SJCRH30 (cell line): ENCODE measurements at places on chromosomes 11 and 22. TPM values are rescaled to one million over a fixed set of nuclear protein-coding genes. Genes with fewer than 3 reads are reported as not detected.

CEND1 gene
- 1.5 TPM in 2 replicates for total RNA-seq

RASGRP2 gene
- 0.42 and 0.46 TPM in 2 replicates for total RNA-seq

TNNT3 gene
- total RNA-seq = 2.2 and 2.3 TPM in 2 replicates

ISX gene
- not detected in 2 replicates for total RNA-seq

CYP2R1 gene
- 12.1 and 17.5 TPM in 2 replicates for total RNA-seq

CD248 gene
- 0.30 and 0.45 TPM in 2 replicates for total RNA-seq

B4GALNT4 gene
- 0.08 TPM in 1 of 2 replicates, not detected in the other for total RNA-seq

OTOG gene
- total RNA-seq = 3.3 and 5.9 TPM in 2 replicates

HBB gene
- not detected in 2 replicates for total RNA-seq

FAM111A gene
- total RNA-seq = 19.8 and 25.5 TPM in 2 replicates

PPP1R14B gene
- 556 and 639 TPM in 2 replicates for total RNA-seq

OR52E5 gene
- total RNA-seq = not detected in 2 replicates

MAPK8IP2 gene
- 0.48 and 0.99 TPM in 2 replicates for total RNA-seq

DNA sequence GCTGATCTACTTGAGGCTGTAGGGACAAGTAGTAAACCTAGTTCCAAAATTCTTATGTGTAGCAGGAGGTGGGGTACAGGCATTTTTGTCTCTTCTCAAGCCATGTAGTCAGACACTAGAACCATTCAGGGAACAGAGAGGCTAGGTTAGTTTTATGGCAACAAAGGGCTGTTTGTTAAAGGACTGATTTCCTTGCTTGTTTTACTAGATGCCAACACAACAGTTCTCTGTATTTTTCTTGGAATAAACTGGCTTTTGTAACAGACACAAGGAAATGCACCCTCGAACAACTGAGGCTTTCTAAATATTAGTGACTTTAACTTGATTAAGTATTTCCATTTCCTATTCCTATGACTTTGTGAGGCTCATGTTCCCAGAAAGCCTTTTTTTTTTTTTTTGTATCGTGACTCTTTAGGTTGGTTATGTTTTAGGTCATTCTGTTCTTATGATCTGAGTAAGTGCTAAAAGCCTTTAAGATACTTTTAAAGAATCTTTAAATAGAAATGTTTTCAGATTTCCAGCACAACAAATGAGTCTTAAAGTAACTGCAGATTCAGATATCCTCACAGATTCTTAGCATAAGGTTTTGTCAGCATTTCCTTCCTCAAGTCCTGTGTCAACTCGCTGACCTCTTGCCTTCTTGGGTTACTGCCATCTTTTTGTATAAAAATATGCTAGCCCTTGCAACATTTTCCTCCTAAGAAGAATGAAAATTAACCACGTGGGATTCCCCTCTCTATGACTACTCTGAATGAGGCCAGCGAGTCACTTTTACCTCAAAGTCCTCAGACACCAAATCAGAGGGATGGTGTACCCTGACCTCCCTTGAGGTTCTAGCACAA lies 92.5 kb downstream of the CCDC83 start:
- DNase-seq = no peak

DNA sequence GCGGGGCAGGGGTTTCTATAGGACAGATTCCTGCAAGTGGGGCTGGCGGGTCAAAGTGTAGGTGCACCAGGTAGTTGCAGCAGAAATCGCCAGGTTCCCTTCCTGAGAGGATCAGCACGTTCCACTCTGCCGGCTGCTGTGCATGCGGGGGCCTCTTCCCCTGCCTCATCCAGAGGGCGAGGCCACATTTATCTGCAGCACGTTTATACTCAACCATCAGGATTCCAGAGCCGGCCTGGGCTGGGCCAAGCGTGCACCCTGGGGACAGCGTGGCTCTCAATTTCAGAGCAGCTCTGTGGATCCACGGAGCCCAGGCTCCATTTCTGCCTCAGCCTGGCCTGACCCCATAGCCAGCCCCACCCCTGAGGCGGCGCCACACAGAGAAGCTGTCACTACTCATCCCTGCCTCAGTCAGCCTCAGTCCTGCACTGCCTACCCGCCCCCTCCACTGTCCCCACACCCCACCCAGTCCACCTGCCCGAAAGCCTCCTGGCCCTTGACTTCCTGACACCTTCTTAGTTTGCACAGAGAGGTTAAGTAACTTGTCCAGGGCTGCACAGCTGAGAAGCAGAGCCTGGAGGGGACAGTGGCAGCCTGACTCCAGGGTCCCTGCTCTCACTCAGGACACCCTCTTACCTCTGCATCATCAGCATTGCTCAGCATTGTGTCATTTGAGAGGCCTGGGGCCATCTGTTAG lies 45.9 kb upstream of the RTL6 start:
- DNase-seq = no peak

DNA sequence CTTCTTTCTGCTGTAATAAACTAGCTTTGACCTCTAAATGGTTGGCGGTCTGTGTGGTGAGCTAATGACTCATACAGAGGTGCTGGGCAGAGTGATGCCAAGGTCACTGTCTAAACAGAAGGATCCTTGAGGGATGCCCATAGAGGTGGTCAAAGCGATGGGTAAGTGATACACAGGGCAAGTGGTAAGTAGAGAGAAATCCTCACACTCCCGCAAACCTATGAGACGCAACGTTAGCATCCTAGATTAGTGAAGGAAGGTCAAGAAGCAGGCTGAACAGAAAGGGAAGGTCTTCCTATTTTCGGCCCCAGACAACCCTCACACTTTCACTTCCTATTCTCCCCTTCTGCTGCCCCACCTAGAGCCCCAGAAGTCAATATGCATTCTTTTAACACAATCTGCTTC lies 65.6 kb upstream of the SESN3 start:
- no peak for DNase-seq

DNA sequence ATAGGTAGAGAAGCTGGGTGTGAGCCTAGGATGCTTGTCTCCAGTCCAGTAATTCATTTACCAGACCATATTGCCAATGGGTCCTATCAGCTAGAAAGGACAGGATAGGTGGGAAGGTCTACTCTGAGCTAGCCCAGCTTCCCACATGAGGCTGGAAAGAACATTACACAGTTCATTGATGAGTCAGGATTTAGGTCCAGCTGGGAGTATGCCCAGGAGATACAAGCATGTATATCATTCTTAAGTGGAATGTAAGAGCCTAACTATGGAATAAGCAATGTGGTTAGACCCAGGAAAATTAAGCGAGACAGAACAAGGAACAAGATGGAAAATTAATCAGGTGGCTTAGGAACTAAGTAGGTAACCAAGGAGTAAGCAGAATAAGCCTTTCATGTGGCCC lies 59.0 kb upstream of the TBCEL start:
- no peak for DNase-seq

- DNase-seq = no peak
Observed at GRCh38 chr11:121547574-121547973, 94.8 kb upstream of the SORL1-AS1 start.

DNA sequence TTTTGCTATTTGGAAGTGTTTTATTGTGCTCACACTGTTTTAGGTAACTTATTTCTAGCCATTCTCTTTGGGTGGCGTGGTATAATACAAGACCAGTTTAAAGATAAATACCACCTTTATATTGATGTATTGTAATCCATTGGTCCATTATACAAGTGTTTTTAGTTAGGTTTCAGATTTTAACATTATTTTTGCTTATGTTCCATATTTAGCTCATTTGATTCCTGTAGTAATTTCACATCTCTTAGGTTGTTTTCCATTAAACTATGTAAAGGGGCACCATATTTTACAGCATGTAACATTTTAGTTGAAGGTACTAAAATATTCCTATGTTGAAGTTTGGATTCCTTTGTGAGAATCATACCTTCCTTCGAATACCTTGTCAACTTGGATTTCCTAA lies 20.1 kb downstream of the EED start:
- DNase-seq = no peak

- DNase-seq = no peak
Observed at GRCh38 chr11:133732109-133732674, 113.1 kb downstream of the SPATA19 start.

DNA sequence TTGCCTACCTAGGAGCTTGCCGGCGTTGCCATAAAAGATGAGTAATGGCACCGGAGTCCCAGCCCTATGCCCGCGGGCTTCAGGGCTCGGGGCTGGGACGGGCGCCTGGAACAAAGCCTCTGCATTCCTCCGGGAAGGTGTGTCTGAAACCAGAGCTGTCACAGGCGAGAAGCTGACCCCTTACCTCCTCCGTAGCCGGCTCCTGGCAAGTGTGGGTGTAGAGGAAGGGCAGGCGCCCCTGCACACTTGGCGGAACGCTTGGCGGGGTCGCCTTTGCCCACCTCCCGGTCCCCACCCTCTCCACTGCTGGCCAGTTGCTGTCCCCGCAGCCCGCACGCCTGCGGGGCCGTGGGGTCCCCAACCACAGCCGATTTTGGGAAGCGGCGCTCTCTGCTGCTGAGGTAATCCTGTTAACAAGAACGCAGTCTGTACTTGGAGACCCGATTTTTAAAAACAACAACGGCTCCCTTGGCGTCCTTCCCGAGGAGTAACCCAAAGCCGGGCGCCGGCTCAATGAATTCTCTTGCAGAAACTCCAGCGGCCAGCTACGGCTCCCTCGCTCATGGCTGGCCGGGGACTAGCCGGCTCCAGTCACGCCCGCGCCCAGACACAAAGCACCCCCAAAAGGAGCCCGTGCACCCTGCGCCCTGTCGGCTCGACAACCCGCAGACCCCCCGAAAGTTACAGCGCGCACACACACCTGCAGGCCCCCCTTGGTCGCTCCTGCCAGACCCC lies 89.2 kb downstream of the PLEKHA7 start:
- DNase-seq = peak; percentile 37

- DNase-seq = no peak
Observed at GRCh38 chr11:97290464-97291041, 900.7 kb downstream of the JRKL start.

- DNase-seq = no peak
Observed at GRCh38 chr11:112631333-112631732, 329.9 kb upstream of the NCAM1 start.

GRCh38 chr11:3227568-3228444 lies 4.4 kb downstream of the MRGPRE start:
- no peak for DNase-seq

GRCh38 chr11:64556044-64556720 lies 34.8 kb upstream of the SLC22A12 start:
- DNase-seq = no peak

DNA sequence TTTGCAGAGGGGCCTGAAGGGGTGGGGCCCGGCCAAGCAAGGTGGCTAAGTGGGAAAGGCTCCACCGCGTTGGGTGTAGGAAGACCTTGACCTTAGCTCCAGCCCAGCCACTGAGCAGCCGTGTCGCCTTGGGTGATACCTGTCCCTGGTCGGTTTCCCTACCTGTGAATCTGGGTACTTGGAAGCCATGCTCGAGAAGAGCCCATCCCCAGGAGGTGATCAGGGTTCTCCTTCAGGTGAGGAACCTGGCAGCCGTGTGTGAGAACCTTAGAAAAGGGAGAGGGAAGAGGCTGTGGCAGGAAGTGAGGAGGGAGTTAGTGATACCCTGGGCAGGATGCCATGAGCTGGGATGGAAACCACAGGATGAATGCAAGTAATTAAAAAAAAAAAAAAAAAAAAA lies 21.6 kb downstream of the PPARA start:
- DNase-seq = peak; percentile 76

DNA sequence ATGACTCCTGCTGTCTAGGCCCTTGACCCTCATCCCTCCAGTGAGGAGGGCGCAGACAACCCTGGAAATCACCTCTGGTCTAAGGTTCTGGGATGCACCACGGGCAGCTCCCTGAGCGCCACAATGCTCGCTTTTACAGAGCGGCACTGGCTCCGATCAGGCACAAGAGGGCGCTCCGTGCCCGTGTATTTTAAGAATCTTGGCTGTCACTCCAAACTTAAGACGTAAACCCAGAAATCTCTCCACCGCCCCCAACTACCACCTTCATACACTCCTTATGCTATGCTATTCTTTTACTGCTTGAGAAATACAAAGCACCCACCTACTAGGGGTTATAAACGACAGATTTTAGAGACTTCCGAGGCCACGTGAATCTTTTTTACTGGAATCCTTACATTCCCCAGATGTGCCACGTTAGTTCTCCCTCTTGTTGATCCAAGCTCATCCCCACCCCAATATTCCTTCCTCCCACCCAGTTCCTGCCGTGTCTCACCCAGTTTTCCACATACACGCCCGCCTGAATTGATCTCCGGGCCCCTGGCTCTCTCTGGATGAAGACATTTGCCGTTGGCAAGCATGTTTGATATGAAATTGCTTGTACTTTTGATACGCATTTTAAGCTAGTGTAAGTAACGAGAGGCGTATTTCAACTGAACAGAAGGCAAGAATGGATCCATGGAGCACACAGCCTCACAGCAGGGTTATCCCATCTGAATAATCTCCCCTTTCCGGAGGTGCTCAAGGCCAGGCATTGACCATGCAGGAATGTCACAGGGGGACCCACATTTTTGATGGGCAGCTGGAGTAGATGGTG lies 453.5 kb downstream of the OPCML start:
- peak; percentile 29 for DNase-seq

DNA sequence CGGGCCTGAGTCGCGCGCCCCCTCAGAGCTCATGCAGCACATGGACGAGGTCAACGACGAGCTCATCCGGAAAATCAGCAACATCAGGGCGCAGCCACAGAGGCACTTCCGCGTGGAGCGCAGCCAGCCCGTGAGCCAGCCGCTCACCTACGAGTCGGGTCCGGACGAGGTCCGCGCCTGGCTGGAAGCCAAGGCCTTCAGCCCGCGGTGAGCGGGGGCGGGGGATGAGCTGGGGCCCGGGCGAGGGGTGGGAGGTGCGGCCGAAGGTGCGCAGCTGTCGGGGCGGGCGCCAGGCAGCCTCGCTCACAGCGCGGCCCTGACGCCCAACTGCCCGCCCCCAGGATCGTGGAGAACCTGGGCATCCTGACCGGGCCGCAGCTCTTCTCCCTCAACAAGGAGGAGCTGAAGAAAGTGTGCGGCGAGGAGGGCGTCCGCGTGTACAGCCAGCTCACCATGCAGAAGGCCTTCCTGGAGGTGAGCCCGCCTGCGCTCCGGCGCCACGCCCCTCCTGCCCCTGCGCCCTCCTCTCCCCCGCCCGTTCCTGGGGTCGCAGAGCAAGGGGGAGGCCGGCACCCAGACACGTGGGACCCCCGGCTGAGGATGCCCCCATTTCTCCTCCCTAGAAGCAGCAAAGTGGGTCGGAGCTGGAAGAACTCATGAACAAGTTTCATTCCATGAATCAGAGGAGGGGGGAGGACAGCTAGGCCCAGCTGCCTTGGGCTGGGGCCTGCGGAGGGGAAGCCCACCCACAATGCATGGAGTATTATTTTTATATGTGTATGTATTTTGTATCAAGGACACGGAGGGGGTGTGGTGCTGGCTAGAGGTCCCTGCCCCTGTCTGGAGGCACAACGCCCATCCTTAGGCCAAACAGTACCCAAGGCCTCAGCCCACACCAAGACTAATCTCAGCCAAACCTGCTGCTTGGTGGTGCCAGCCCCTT lies 20.5 kb downstream of the EPS8L2 start:
- peak; percentile 64 for DNase-seq

DNA sequence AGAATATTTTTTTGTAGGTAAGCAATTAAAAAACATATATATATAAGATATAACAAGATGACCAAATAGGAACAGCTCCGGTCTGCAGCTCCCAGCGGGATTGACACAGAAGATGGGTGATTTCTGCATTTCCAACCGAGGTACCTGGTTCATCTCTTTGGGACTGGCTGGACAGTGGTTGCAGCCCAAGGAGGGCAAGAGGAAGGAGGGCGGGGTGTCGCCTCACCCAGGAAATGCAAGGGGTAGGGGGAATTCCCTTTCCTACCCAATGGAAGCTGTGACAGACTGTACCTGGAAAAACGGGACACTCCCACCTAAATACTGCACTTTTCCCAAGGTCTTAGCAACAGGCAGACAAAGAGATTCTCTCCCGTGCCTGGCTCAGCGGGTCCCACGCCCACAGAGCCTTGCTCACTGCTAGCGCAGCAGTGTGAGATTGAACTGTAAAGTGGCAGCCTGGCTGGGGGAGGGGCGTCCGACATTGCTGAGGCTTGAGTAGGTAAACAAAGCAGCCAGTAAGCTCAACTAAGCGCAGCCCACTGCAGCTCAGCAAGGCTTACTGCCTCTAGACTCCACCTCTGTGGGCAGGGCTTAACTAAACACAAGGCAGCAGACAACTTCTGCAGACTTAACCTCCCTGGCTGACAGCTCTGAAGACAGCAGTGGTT lies 163.8 kb downstream of the CWF19L2 start:
- DNase-seq = no peak
